ENCODE measurements at places on chromosomes 12 and 14.

- DNase-seq: no peak
Observed at GRCh38 chr12:66065641-66066136, 64.9 kb downstream of the LLPH start.

DNA sequence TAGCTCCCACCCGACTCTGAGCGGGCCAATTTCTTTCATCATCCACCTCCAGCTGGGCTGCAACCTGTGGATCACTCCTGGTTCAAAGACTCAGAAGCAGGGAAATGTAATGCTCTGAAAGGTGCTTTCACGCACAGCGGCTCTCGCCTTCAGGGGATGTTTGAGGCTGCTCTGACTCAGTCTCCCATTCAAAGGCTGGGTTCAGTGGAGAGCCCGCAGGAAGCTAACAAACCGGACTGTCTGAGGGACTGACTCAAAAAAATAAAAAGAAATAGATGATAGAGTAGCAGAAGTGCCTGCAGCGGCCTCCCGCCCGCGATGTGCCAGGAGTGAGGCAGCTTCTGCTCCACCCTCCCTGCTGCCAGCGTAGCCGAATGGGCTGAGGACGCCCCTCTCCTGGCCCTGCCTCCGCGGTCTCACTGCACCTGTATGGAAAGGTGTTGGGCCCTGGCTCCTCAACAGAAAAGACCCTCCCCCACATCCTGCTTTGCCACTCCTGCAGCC lies 98.0 kb downstream of the GCH1 start:
- no peak for DNase-seq

- no peak for DNase-seq
Observed at GRCh38 chr12:116244001-116244400, 33.5 kb downstream of the MED13L start.

DNA sequence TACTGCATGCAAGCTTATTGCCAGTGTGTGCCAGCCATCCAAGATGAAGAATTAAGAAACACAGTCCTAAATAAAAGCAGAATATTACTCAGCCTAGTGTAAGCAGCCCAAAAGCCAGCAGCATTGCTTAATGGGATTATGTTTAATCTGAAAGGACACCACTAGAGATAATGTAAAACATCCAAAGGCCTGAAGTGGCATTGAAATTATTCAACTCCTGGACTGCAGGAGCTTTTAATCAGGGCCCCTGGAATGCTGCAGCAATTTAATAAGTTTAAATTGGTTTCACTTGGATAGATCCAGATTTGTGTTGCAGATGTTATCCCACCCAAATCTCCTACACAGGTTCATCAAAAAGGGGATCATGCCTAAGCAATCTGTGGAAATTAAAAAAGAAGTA lies 193.0 kb downstream of the C12orf50 start:
- no peak for DNase-seq

- DNase-seq: no peak
Observed at GRCh38 chr14:101365329-101366158, 195.8 kb upstream of the DIO3 start.

GRCh38 chr14:103453791-103454190 lies 68.6 kb downstream of the MARK3 start:
- DNase-seq: no peak

DNA sequence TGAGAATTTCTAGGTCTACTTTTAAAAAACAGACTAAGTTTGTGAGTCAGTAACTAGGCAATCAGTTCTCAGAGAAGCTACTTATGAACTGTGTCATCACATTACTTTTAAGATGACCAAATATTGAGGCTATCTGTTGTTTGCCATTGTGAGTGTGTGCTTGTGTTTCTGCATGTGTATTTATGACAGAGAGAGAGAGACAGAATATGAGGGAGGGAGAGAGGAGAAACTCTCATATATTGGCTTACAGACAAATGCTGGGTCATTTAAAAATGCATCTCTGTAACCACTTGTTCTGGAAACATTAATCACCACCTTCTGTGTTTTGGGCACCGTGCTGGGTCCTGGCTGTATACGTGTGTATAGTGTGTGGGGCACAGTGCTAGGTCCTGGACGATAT lies 161.5 kb upstream of the FRMD6 start:
- no peak for DNase-seq

DNA sequence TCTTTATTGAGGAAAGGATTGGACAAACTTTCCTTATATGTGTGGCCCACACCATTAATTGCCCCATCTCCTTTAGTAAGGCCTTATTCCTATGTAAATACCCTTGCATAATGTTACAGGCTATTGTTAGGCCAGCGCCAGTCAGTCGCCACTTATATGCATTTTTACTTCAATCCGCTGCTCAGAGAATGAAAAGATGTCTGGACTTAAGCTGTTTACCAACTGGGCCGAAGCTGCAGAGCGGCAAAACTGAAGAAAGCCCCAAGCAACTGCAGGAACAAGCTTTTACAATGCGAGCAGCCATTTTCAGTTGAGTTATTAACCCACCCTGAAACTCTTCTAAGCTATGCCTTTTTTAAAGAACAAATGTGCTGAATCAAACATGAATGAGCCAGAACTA lies 92.1 kb upstream of the OTX2 start:
- no peak for DNase-seq

GRCh38 chr12:97097734-97098133 lies 190.7 kb downstream of the NEDD1 start:
- DNase-seq: no peak

DNA sequence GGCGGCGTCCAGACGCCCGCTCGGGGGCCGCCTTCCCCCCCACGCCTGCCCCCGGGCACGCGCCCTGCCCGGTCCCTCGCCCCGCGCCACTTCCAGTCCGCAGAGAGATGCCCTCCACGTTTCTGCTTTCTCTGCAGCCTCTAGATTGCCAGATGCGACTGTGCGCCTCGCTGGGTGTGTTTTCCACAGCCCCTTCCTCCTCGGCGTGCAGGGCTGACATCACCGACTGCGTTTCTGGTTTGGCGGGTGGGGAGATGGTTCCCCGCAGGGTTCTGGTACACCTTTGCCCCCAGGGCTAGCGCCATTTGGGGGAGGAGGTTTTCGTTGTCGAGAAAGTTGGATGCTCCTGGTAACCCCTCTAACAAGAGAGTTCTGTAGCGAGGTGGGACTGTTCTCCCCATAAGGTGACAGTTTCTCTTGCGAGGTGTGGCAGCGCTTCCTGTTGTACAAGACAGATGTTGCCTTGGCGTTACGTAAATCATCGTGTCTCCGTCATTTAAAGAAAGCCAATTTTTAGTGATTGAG lies 1.5 kb downstream of the CALM1 start:
- DNase-seq: peak; percentile 66

GRCh38 chr14:68809524-68809923 lies 16.7 kb upstream of the ZFP36L1 start:
- no peak for DNase-seq

DNA sequence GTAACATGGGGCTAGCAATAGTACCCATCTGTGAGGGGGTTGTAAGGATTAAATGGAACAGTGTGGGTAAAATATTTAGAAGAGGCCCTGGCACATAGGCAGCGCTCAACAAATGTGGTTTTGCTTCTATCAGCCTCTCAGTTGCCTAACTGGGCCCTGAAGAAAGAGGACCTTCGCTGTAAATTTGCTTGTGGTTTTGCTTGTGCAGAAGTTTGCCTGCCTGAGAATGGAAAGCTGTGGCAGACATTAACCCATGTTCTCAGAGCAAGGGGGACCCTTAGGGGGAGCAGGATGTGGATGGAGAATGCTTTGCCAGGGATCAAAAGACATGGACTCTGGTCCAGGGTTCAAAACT lies 160.1 kb downstream of the BRMS1L start:
- no peak for DNase-seq

DNA sequence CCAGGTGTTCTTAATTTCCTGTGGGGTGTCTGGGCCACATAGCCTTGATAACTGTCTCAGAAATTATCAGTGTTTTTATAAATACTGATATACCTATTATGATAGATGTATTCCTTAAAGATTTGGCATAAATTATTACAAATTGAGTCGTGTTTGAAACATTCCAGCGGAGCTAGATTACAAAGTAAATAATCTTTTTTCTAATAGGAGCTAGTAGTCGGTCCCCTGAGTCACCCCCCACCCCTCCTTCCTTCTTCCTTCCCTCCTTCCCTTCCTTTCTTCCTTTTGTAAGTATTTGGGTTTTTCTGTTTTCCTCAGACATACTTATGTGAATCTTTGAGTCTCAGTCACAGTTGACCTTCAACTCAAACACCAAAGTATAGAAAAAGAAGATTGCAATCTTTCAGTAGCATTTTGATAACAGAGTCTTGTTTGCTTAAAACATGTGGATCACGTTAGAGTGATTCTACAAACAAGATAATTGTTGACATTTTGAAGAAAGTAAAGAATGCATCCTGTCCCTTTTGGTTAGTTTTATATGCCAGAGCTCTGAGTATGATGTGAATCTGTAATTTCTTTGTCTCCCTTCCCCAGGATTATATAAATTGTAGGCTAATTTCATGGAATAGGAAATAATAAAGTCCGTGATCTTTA lies 264.0 kb downstream of the FUT8 start:
- no peak for DNase-seq

GRCh38 chr14:70785556-70785955 lies 23.8 kb downstream of the MAP3K9 start:
- no peak for DNase-seq

- DNase-seq: no peak
Observed at GRCh38 chr14:53190938-53191337, 37.8 kb upstream of the DDHD1 start.

GRCh38 chr12:103442182-103442555 lies 53.6 kb downstream of the C12orf42 start:
- DNase-seq: no peak

DNA sequence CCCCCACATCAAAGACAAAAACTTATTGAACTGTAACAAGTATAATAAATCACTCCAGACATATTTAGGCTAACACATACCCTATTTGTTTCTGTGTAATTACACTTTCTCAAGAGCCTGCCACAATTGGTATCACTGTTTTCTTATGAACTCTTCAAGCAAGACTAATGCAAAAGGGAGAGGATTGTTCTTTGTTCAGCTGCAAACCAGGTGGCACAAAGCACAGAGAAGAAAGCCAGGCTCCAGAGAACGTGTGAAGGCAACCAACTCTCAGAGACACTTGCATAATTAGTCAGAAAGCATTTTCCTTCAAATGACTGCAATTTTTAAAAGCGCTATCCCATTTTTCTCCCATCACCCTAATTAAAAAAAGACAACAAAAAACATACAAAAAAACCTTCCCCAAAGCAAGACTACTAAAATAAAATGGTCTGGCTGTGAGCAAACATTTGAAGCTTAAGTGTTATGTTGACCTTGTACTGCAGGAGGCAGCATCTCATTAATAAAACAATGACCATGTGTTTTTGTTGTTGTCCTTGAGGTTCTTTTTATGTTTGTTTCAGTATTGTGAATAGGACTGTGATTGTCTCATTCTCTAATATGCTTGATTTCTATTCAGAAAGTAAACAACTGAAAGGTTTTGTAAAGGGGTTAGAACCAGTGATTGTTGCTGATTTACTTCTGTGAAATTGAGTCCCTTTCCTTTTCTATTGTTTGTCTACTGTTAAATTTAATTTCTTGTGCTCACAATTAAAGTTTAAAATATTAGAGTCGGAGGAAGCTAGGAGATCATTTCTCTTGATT lies 452.7 kb upstream of the PDE3A start:
- no peak for DNase-seq

DNA sequence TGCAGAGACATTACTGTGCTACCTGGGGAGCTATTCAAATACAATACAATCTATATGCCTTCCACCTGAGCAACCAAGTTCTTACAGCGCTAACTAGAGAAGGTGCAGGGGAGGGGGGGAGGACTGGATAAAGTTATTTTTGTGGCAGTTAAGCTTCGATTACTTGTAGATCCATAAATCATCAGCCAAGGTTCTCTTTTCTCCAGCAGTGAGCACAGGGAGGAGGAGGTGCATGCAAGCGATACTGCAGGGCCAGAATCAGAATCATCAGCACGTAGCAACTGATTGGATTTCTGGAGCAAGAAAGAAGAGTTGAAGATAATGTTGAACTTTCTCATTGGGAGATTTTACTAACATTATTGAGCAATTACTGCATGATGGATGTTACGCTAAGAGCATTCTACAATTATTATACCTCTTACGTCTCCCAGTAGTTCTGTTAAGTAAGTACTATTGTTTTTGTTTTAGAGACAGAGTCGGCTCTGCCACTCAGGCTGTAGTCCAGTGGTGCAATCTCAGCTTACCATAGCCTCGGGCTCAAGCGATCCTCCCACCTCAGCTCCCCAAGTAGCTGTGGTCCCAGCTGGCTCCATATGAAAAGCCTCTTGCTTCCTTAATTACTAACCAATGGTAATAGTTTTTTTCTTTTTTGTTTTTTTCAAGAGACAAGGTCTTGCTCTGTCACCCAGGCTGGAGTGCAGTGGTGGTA lies 74.6 kb upstream of the EEA1 start:
- DNase-seq: no peak

DNA sequence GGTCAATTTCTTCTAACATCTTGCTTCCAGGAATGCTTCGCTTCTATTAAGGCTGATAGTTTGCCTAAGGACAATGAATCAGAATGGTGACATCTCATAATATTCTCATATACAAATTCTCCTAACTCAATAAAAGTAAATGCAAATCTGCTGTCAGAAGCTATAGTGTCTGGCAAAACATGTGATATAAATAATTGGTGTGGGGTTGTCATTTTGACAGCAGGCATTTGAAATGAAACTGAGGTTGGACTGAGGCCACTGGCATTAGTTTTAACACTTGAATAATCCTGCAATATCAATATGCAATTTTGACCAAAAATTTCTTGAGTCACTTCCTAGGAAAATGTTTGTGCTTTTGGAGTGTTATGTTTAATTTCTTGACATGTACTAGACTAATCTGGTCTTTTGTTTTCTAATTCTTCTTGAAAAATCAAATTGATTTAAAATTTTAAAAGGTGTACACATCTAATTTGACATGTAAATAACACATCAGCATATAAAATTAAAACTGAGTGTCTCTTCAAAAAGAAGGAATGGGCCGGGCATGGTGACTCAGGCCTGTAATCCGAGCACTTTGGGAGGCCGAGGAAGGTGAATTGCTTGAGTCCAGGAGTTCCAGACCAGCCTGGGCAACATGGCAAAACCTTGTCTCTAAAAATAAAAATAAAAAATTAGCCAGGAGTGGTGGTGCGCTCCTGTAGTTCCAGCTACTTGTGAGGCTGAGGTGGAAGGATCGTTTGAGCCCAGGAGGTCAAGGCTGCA lies 92.3 kb upstream of the BTG1 start:
- no peak for DNase-seq

DNA sequence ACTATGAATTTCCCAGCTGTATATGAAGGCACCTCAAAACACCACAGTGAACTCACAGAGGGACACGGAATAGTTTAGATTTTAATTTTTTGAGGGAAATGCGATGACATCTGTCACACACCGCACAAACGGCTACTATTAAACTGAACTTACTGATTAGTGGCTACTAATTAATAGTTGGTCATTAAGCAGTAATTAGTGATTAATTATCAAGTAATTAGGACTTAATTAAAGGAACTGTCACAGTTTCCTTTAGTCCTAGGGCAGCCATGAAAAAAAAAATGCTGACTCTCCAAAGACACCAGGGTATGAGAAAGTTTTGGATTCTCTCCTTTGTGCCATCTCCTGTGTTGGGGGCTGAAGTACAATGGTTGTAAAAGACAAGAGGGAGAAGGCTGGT lies 2.9 kb downstream of the OAS1 start:
- no peak for DNase-seq

GRCh38 chr12:3628629-3629028 lies 124.3 kb downstream of the CRACR2A start:
- no peak for DNase-seq
